ENCODE measurements at places on chromosomes 5 and 9.

GRCh38 chr5:89728750-89729149 lies 680.8 kb downstream of the CETN3 start:
- DNase-seq, result peak; percentile 54

DNA sequence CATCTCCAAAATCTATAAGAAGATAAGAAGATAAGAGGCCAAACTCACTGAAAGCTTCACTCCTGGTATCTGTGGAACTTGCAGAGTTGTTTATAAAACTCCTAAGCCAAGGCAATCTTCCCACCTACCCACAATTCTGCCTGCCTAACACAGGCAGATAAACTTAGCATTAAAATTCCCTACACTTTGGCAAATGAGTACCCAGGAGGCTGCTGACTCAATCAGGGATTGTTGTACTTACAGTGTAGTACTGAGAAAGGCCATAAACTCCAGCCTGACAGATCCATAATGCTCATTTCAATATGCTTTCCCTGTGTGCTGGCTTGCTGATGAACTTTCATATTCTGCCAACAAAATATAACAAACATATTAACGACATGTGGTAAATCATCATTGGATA lies 725.2 kb downstream of the BRINP1 start:
- no peak for DNase-seq

DNA sequence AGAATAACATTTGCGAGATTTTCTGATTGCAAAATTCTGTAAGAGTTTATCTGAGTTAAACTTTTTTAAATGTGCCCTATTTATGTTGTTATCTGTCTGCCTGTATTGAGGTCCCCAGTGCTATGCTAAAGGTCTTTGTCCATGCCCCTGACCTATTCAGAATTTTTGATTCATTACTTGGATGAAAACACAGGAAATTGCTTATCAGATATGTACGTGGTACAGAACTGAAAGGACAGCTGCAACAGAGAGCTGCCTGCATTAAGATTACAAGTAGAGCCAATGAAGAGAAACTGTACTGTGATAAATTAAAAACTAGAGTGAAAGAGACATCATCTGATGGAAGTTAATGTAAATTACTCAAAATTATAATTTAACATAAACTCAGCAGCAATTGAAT lies 408.8 kb downstream of the ADGRV1 start:
- no peak for DNase-seq

GRCh38 chr5:77325921-77326541 lies 115.6 kb downstream of the PDE8B start:
- DNase-seq, result no peak

DNA sequence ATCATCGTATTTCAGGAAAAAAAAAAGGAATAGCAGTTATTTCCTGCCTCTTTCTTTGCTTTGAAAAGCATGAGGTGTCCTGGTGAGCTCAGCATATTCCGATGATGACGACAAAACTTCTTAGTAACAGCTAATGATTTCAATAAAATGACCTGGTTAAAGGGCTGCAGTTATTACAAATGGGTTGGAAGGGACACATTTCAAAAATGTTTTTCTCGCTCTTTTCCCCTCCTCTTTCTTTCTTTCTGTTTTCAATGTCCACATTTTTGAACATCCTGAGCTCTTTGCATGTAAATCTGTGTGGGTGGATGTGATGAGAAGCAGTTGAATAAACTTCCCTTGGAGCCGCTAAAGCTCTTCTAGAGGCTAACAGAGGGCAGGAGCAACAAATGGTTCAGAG lies 186.8 kb upstream of the SLC27A6 start:
- DNase-seq, result no peak

GRCh38 chr9:92738661-92739081 lies 26.0 kb downstream of the BICD2 start:
- no peak for DNase-seq

DNA sequence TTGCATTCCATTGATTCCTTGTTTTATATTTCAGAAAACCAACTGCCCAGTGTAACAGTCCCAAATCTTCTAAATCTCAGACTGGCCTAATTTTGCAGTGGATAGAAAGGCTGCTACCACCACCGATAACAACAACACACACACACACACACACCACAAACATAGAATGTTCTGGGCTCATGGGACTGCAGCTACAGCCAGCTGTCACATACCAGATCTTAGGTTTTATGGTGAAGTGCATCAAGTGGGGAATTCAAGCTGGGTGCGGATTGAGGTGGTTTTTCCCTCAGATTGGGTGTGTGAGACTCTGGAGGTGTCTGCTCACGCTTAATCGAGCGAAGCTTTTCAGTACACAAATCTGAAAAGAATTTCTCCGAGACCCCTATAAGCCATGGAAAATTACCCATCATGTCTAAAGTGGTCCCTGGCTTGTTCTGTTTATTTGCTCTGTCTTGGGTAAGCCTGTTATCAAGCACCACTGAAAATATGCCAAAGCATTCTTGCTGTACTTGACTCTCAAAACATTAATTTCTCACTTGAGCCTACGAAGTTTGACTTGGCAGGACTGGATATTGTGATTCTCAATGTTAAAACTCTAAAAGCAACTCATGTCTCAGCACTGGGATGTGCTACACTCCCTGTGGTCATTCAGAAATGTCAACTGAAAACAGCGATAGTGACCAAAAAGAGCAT lies 71.1 kb downstream of the ALDH7A1 start:
- no peak for DNase-seq

DNA sequence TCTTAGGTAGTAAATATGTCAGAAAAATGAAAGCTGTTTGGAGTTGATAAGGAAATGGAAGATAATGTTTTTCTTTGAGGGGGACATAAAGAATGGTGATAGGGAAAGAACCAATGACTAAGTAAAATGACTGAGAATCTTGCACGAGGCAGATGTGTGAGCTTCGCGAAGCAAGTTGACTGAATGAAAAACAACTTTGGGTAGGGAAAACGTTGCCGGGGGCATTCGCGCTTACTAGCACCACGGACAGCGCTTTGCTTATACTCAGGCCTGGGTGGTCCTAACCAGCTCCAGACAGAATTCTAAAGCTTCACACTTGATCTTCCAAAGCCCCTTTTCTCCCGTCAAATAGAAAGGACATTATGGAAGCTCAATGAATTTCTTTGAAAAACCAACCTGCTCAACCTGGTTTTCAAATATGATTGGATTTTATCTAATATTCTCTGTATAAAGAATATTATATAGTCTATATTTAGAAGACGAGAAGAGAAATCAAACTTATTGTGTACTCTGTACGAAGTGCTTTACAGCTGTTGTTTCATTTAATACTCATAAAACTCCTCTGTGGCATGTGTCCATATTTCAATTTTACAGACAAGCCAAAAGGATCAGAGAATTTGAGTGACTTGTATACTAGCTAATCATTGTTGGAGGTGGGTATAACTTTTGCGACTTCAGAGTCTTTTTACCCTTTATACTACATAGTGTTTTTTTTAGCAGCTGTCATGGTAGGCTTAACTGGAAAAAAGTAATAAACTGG lies 1.9 kb upstream of the CDKN2B start:
- peak; percentile 44 for DNase-seq

DNA sequence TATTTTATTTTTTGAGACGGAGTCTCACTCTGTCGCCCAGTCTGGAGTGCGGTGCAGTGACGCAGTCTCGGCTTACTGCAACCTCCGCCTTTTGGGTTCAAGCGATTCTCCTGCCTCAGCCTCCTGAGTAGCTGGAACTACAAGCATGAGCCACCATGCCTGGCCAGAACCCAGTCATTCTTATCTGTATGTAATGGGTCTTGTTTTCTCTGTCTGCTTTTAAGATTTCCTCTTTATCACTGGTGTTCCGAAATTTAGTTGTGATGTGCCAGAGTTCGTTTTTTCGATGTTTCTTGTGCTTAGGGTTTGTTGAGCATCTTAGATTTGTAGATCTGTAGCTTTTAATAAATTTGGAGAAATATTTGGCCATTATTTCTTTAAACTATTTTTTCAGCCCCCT lies 19.2 kb downstream of the SLC25A25 start:
- no peak for DNase-seq

DNA sequence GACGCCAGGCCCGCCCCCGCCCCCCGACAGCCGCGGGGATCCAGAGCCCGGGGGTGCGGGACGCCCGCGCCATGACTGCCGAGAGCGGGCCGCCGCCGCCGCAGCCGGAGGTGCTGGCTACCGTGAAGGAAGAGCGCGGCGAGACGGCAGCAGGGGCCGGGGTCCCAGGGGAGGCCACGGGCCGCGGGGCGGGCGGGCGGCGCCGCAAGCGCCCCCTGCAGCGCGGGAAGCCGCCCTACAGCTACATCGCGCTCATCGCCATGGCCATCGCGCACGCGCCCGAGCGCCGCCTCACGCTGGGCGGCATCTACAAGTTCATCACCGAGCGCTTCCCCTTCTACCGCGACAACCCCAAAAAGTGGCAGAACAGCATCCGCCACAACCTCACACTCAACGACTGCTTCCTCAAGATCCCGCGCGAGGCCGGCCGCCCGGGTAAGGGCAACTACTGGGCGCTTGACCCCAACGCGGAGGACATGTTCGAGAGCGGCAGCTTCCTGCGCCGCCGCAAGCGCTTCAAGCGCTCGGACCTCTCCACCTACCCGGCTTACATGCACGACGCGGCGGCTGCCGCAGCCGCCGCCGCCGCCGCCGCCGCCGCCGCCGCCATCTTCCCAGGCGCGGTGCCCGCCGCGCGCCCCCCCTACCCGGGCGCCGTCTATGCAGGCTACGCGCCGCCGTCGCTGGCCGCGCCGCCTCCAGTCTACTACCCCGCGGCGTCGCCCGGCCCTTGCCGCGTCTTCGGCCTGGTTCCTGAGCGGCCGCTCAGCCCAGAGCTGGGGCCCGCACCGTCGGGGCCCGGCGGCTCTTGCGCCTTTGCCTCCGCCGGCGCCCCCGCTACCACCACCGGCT lies 1.0 kb downstream of the FOXE1 start:
- peak; percentile 26 for DNase-seq

GRCh38 chr5:5270958-5271785 lies 131.0 kb downstream of the ADAMTS16 start:
- DNase-seq, result peak; percentile 87

GRCh38 chr5:109987970-109988369 lies 298.2 kb downstream of the MAN2A1 start:
- DNase-seq, result no peak

- peak; percentile 41 for DNase-seq
These were observed 2.0 kb upstream of the ROR2 start for GRCh38 chr9:91951944-91952520.

- DNase-seq, result peak; percentile 56
These were observed 33.5 kb downstream of the TLX3 start for GRCh38 chr5:171342362-171343111.

- DNase-seq, result no peak
These were observed 1.6 kb downstream of the WDR38 start for GRCh38 chr9:124854822-124855221.

All from fibroblast of skin of abdomen (primary cell).